Metanephros (tissue), 2 donors: ENCODE measurements at places on chromosomes 11 and 22. TPM values are rescaled to one million over a fixed set of nuclear protein-coding genes. Genes with fewer than 3 reads are reported as not detected.

Gene OR52I2
- not detected for total RNA-seq

Gene NOL12
- total RNA-seq, result 13.5 TPM

Gene ARHGAP20
- 4.0 TPM for total RNA-seq

Gene OR2AG2
- 0.18 TPM for total RNA-seq

Gene OR51L1
- total RNA-seq, result not detected

Gene UVRAG
- 30.6 TPM for total RNA-seq

Gene OR5P2
- 0.18 TPM for total RNA-seq

Gene ELMOD1
- total RNA-seq, result 1.1 TPM

Gene TRIM49C
- total RNA-seq, result not detected

Gene NXPE1
- total RNA-seq, result not detected

Gene SAA1
- total RNA-seq, result not detected

Gene ANKK1
- 0.47 TPM for total RNA-seq

Gene MISFA
- 6.1 TPM for total RNA-seq

Gene CCDC116
- 0.35 TPM for total RNA-seq

Gene RASL10A
- total RNA-seq, result 1.3 TPM

Gene SLC22A8
- 10.3 TPM for total RNA-seq

Gene TMEM9B
- 34.9 TPM for total RNA-seq

Gene HORMAD2
- total RNA-seq, result not detected

Gene MRGPRE
- not detected for total RNA-seq

Gene PKDREJ
- total RNA-seq, result 0.12 TPM

Gene OR51B2
- total RNA-seq, result 0.47 TPM

Gene LRRC55
- total RNA-seq, result 2.0 TPM

Gene IRAG1
- total RNA-seq, result 11.2 TPM

Gene APOA5
- total RNA-seq, result not detected

Gene VPS11
- 40.3 TPM for total RNA-seq

Gene SLC43A3
- 20.7 TPM for total RNA-seq

Gene FREY1
- total RNA-seq, result 0.64 TPM

Gene ZNF214
- total RNA-seq, result 7.0 TPM

Gene PNPLA2
- total RNA-seq, result 76.7 TPM

Gene TRIM51
- not detected for total RNA-seq

Gene MRPL40
- 17.2 TPM for total RNA-seq

Gene OR5B17
- not detected for total RNA-seq

Gene SEPTIN5
- 39.4 TPM for total RNA-seq

Gene GRM5
- 1.2 TPM for total RNA-seq

Gene OR6Q1
- total RNA-seq, result not detected

Gene PATE4
- total RNA-seq, result not detected

Gene PNPLA5
- not detected for total RNA-seq

Gene SPI1
- total RNA-seq, result 19.0 TPM

Gene P2RY2
- 6.0 TPM for total RNA-seq

Gene MEI1
- total RNA-seq, result 3.0 TPM

Gene TTC36
- total RNA-seq, result 4.2 TPM

Gene OR51I1
- total RNA-seq, result 0.64 TPM

Gene CASP1
- total RNA-seq, result 6.2 TPM

Gene C11orf97
- 0.53 TPM for total RNA-seq

Gene MED15
- 64.3 TPM for total RNA-seq

Gene RTN4R
- 7.6 TPM for total RNA-seq

Gene SLC22A6
- 9.7 TPM for total RNA-seq
